ENCODE measurements at places on chromosomes 1 and 21.

- no peak for DNase-seq
Observed at GRCh38 chr1:248165186-248165585, 9.4 kb upstream of the OR2M2 start.

DNA sequence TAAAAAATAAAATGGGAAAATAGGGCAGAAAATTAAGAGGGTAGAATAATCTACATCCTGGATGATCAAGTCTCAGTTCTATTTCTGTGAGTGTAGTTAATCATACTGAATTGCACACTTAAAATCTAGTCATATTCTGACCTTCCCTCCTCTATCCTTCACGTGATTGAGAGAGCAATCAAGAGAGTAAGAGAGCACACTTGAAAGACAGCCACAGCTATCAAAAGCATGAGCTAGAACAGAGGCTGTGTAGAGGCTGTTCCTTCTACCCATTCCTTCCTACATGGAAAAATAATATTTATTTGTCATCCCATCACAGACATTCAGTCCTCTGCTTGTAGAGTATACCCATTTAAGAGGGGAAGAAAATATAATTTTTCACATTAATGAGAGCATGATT is 52.4 kb downstream of the PHC2 start:
- DNase-seq, result no peak

DNA sequence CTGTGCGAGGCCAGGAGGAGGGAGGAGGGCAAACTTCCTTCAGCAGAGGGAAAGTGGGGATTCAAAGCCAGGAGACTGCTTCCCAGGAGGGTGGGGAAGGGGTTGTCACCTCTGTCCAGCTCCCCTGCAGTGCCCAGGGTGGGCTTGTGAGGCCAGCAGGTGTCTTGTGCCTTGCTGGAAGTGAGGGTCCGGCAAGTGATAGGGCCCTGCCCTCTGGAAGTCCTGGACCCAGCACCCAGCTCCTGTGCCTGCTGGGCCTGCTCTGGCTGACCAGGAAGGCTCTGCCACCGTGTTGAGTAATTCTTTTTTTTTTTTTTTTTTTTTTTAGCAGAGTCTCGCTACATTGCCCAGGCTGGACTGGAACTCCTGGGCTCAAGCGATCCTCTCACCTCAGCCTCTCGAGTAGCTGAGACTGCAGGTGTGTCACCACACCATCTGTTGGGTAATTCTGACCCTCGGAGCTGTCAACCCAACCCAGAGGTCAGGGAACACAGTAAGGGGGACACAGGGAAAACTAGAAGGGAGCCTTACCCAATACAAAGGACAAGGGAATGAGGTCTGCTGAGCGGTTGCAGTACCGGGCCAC is 1.0 kb downstream of the BEST4 start:
- no peak for DNase-seq

DNA sequence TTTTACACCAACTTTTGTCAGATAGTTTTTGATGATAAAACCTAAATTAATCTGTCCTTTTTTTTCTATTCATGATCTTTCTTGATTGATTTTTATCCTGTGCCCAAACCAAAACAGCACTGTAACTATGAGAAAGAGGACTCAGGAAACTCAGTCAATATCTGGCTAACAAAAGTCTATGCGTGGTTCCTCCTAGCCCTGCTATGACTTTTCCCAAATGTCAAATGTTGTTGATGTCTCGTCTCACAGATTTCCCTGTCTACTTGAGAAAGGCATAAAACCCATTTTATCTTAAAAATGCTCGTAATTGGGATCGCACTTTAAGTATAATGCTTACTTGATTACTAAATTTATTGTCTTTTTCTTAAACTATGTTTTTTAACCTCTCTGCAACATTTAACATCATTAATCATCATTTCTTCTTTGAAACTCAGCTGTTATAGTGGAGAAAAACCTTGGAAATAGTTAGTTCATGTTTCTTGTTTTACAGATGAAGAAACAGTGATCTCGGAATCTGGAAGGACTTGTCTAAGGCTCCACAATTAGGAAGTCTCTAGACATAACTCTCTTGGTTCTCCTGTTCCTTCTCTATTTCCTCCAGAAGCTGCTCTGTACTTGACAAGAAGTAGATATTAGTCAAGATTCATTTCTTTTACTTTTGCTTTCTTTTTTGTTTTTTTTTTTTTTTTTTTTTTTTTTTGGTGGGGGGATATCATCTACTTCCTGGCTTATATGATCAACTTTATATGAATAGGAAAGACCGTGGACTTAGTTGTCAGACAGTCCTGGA is 26.2 kb upstream of the PTPRC start:
- no peak for DNase-seq

DNA sequence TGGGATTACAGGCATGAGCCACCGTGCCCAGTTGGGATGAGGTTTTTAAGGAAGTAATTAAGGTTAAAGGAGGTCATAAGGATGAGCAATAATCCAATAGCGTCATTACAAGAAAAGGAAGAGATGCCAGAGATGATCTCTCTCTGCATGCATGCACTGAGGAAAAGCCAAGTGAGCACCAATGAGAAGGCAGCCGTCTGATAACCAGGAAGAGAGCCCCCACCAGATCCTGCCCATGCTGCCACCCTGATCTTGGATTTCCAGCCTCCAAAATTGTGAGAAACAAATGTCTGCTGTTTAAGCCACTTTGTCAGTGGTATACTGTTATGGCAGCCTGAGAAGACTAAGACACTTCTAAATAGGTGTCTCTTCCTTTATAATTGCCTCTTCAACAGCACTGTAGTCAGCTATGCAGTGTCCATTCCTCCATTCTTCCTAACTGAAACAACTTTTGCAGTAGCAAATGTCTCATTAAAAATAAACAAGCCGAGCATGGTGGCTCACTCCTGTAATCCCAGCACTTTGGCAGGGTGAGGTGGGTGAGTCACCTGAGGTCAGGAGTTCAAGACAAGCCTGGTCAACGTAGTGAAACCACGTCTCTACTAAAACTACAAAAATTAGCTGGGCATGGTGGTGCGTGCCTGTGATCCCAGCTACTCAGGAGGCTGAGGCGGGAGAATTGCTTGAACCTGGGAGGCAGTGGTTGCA is 216.2 kb upstream of the RUNX1 start:
- DNase-seq, result no peak

GRCh38 chr1:224497714-224498573 is 63.3 kb upstream of the WDR26 start:
- DNase-seq, result no peak

- DNase-seq, result no peak
Observed at GRCh38 chr1:63486629-63487028, 36.4 kb downstream of the ITGB3BP start.

- DNase-seq, result no peak
Observed at GRCh38 chr1:41813755-41814745, 104.7 kb downstream of the HIVEP3 start.

DNA sequence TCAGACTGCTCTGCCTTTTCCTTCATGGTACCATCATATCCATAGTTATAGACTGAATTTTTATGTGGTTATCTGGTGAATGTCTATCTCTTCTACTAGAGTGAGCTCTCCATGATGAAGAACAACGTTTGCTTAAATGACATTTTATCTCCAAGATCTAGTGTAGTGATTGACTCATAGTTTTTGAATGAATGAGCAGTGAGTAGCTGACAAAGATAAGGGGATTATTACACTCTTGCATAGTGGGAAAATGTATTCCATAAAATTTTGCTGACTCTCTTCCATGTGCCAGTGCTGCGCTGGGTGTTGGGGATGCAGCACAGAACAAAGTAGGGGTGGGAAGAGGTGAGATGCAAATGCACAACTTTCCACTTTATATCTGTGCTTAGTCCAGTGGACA is 147.7 kb downstream of the TGFB2 start:
- no peak for DNase-seq

GRCh38 chr1:229567109-229567868 is 8.8 kb upstream of the ABCB10 start:
- no peak for DNase-seq

- DNase-seq, result no peak
Observed at GRCh38 chr1:60037669-60038068, 35.9 kb downstream of the C1orf87 start.

- peak; percentile 46 for DNase-seq
Observed at GRCh38 chr1:32892368-32893197, 6.3 kb downstream of the HPCA start.

DNA sequence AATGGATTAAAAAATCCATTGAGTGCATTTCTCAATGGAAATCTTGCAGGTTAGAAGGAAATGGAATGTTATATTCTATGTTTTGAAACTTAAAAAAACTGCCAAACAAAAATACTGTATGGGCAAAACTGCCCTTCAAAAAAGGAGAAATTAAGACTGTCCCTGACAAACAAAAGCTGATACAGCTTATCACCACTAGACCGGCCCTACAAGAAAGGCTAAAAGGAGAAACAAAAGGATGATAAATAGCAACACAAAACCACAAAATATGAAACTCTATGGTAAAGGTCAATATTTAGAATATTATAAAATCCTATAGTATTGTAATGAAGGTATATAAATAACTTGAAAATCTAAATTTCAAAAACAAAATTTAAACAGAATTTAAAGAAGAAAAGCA is 60.0 kb downstream of the SLC25A24 start:
- DNase-seq, result no peak

- DNase-seq, result no peak
Observed at GRCh38 chr1:218383051-218383450, 37.9 kb downstream of the TGFB2 start.

DNA sequence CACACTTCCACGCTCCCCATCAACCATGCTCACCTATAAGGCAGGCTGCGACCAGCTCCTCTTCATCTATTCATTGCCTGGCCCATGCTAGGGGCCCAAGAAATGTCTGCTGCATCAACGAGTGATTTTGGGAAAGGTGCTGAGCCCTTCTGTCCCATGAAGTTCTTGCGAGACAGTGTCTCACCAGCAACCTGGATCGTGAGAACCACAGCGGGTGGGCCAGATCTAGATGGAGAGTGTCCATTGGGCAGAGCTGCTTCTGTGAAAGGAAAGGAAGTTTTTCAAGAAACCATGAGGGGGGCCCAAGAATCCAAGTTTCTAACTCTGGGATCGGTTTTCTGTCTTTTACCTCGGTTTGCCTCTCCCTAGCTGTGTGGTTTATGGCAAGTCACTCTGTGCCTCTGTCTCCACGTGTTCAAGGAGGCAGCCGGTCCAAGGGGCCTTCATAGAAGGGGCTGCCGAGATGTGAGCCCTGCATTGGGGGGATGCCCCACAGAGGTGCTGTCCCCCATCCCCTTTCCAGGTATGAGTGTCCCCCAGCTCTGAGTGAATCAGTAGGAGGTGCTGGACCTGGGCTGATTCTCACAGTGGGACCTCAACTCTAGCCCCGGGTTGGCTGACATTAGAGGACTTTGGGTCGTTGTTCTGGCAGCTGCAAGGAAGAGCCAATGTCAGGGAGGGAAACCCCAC is 8.3 kb upstream of the PADI1 start:
- no peak for DNase-seq

DNA sequence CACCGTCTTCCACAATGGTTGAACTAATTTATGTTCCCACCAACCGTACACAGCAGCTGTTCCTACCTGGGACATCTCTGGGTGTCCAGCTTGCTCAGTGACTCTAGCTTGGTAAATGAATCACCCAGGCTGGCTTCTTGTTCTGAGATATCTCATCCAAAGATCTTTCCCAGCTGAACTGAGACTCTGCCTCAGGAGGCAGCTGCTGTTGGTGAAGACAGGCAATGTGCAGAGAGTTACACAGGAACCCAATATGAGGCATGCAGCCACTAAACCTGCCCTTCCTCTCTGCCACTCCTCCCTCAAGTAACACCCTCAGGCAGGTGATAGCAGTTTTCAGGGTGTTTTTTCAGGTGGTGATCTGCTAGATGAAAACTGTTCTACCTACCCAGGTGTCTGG is 14.0 kb upstream of the FOXO6 start:
- no peak for DNase-seq

GRCh38 chr1:90505806-90506205 is 211.3 kb downstream of the BARHL2 start:
- DNase-seq, result no peak

DNA sequence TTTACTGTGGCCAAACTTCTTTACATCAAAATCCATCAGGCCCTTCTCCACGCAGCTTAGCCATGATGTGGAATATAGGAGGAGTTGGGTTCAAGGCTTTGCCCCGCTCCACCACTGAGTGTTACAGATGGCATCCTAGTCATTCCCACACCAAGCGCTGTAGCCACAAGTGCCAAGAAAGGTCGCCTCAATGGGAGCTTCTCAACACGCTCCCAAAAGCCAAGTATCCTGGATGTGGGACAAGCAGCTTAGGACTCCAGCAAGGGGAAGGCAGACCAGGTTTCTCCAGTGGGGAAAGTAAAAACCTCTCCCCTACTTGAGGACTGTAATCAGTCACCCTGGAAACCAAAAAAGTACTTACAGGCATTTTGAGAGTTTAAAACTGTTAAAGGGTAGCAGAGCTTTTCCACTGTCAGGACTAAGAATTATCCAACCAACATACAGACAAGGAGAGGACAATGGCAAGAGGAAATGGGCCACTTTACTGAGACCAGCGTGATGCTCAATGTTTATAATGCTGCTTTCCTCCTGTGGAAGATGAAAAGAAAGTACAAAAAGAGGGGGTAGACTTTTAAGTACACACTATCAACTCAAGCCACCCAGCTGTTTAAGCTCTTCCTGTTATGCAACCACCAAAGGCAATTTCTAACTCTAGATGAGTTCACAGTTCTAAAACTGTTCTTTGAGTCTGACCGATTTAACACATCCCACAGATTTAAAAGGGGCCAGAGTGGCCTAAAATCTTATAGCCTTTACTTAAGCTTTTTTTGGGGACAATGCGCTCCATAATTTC is 120.7 kb upstream of the KRTAP19-8 start:
- DNase-seq, result no peak

- no peak for DNase-seq
Observed at GRCh38 chr1:109167001-109167506, 46.7 kb upstream of the SARS1 start.

- DNase-seq, result no peak
Observed at GRCh38 chr1:29811247-29811646, 574.9 kb downstream of the PTPRU start.

DNA sequence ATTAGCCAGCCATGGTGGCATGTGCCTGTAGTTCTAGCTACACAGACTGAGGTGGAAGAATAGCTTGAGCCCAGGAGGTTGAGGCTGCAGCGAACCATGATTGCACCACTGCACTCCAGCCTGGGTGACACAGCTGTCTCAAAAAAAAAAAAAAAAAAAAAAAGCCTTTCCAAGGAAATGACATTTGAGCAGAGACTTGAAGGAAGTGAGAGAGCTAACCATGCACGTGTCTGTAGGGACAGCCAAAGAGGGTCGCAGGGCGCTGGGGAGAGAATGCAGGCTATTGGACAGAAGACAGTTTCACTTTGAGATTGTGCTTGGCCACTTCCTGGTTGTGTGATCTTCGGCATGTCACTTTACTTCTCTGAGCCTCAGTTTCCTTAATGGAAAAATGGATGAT is 6.8 kb downstream of the HCRTR1 start:
- no peak for DNase-seq

DNA sequence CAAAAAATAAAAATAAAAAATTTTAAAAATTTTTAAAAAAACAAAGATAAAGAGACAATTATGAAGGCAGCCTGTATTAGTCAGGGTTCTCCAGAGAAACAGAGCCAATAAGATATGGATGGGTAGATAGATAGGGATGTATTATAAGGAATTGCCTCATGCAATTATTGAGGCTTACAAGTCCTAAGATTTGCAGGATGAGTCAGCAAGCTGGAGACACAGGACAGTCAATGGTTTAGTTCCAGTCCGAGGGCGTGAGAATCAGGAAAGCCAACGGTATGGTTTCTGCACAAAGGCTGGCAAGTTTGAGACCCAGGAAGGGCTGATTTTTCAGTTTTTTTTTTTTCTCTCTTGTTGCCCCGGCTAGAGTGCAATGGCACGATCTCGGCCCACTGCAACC is 24.1 kb upstream of the EIF4G3 start:
- no peak for DNase-seq
